ENCODE measurements at places on chromosomes 6 and 20.

DNA sequence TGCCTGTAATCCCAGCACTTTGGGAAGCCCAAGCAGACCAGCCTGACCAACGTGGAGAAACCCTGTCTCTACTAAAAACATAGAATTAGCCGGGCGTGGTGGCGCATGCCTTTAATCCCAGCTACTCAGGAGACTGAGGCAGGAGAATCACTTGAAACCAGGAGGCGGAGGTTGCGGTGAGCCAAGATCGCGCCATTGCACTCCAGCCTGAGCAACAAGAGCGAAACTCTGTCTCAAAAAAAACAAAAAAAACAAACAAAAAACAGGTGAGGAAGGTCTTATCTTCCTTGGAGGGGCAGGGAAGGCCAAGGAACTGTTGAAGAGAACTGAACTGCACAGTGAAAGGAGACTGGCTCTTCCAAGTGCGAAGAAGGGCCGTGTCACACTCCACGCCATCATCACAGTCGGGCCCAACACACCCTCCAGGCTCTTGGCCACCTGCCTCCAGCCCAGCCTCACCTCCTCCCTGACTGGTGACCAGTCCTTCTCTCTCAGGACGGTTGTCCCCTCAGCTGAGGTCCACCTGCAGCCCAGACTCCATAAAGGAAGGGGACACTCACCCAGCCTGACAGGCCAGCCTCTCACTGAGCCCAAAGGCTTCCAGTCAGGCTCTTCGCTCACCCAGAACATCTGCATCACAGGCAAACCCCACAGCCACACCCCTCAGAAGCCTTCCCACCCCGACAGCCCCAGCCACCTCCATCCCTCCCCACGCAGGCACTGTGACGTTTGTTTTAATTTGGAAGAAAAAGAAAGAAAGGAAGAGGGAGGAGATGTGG lies 4.1 kb downstream of the ZC3H12D start:
- DNase-seq: peak; percentile 27

GRCh38 chr20:1800777-1801176 lies 94.4 kb upstream of the SIRPA start:
- no peak for DNase-seq

- DNase-seq: no peak
Measured at GRCh38 chr20:48159145-48160008, 374.1 kb upstream of the SULF2 start.

DNA sequence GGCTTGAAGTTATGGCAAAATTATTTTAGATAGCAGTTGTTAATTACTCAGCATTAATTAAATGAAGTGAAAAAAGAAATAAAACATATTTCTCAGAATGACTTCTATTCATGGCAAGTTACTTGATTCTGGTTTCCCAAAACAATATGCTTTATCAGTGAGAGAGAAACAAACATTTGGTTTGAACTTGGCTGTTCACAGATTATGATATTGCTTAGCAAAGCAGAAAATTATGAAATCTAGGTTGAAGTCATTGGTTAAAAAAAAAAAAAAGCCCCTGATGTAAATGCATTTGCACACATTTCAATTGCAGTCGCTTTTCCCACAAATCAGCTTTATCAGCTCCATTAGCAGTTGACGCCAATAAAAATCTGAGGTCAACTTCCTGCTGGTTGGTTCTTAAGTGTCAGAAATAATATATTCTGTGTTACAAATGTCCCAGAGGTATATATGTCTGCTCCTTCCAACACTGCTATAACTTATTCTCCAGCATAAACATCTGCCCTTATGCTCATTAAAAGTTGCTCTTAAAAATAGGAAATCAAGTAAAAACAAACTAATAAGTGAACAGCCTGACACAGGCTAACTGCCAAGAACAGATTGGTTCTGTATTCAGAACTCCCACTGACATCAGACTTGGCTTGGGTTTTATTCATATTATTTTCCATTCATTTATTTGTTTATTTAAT lies 275.4 kb downstream of the PHF3 start:
- DNase-seq: no peak

DNA sequence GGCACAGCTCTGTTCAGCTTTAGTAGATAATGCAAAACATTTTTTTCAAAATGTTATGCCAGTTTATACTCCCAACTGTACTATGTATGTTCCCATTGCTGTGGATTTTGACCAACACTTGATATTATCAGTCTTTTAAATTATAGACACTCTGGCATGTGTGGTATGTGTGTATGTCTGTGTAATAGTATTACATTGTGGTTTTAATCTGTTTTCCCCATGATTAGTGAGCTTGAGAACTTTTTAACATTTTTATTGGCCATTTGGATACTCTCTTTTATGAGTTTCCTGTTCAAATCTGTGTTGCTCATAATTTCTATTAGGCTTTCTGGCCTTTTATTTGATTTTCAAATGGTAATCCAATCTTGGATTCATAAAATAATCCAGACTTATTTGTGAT lies 69.2 kb upstream of the TXNDC5 start:
- DNase-seq: no peak

- DNase-seq: no peak
Measured at GRCh38 chr6:36651659-36652379, 26.7 kb upstream of the CDKN1A start.

GRCh38 chr6:140494321-140495108 lies 1120.1 kb upstream of the CITED2 start:
- DNase-seq: no peak

DNA sequence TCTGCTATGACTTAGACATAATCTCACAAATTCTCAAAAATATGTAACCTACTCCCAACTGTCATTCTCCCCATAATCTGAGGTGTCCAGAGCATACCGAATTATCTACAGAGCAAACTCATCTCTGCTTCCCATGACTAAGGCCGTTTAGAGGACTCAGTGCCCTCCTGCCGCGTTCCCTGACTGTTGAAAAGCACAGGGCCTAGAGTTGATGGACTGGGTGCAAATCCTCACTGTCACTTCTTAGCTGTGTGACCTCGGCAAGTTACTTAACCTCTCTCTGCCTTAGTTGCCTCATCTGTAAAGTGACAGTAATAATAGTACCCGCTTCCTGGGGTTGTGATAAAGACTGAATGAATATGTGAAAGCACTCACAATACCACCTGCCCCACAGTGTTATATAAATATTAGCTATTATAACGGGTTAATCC lies 4.7 kb upstream of the TUBB2A start:
- DNase-seq: no peak
